ENCODE measurements at places on chromosomes 3 and 15.
A peak's percentile ranks its signal among the peaks of the same experiment; 100 is the strongest.

GRCh38 chr3:170703121-170703588 is 117.3 kb upstream of the SLC7A14 start:
- peak; percentile 94 for DNase-seq

DNA sequence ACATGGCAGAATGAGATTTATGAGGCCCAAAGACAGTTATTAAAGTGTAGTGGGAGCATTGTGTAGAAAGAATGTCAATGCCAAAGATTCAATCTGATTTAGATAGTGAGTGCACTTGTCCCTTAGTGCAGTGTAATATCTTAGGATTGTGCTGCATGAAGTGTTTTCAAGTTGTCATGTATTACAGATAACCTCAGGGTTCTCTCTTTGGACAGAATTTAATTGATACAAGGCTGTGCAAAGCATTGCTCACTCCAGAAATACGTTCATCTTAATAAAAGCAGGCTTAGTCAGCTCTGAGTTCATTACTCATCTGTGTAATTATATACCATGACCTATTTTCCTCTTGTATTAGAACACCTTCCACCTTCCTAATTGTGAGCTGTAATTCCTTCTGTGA is 16.0 kb upstream of the GPR171 start:
- DNase-seq, result peak; percentile 88

GRCh38 chr3:166283840-166284239 is 446.6 kb upstream of the BCHE start:
- peak; percentile 69 for DNase-seq

DNA sequence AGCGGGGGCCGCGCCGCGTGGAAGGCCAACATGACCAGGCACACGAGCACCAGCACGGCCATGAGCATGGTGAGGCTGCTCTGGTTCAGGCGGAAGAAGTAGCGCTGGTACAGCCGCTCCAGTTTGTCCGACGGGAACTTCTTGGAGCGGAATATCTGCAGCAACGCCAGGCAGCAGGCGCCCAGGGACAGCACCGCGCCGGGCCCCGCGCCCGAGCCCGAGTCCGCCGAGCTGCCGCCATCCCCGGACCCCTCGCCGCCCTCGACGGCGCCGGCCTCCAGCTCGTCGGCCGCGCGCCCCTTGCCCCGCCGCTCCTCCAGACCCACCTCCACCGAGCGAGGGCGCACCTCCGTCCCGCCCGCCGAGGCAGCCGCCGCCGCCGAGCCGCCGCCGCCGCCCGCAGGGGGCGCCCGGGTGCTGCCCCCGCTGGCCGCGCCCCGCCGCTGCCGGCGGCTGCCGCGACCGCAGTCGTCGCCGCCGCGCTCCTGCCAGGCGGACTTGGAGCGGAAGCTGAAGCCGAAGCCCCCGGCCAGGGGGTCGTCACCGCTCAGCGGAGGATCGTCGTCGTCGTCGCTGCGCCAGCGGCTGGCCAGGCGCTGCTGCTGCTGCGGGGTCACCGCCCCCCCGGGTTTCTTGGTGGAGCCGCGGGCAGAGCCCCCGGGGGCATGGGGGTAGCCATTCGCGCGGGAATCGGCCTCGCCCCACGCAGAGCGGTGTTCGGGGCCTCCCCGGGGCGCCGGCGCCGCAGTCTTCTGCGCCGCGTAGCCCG is 957 bp downstream of the ADCY5 start:
- DNase-seq, result no peak

- DNase-seq, result peak; percentile 90
Measured at GRCh38 chr3:58388550-58389091, 45.0 kb downstream of the PDHB start.

DNA sequence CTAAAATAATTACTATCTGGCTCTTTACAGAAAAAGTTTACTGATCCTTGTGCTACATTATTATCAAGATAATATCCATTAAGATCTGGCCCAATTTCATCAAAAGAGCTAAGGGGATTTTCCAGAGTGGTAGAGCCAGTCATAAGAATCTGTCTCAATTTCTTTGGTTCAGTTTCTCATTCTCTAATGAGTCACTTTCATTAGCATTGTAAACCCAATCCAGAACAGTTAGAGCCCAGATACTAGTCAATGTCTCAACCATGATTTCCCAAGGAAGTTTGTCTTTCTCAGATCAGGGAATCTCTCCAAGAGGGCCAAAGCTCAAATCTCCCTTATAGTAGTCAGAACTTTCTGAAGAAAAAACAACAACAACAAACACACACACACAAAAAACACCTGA is 131.1 kb upstream of the PPP2R3A start:
- DNase-seq, result no peak

GRCh38 chr3:106850437-106850836 is 526.8 kb upstream of the CCDC54 start:
- DNase-seq, result peak; percentile 80

DNA sequence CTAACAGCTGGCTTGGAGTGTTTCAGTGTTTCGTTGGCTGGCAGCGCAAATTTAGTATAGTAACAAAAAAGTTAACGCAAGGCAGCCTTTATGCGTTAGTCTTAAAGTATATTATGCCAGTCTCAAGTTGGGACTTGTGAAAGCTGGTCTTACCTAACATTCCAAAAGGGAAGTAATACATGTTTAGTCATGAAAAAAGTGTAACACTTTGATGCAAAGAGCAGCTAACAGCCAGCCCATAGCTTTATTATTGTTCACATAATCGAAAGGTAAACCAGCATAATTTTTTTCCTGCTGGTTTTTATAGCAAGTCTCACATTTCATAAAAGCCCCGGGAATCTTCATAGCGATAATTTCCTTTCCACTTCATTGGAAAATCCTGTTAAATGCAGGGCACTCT is 2.4 kb upstream of the GPR87 start:
- DNase-seq, result no peak

DNA sequence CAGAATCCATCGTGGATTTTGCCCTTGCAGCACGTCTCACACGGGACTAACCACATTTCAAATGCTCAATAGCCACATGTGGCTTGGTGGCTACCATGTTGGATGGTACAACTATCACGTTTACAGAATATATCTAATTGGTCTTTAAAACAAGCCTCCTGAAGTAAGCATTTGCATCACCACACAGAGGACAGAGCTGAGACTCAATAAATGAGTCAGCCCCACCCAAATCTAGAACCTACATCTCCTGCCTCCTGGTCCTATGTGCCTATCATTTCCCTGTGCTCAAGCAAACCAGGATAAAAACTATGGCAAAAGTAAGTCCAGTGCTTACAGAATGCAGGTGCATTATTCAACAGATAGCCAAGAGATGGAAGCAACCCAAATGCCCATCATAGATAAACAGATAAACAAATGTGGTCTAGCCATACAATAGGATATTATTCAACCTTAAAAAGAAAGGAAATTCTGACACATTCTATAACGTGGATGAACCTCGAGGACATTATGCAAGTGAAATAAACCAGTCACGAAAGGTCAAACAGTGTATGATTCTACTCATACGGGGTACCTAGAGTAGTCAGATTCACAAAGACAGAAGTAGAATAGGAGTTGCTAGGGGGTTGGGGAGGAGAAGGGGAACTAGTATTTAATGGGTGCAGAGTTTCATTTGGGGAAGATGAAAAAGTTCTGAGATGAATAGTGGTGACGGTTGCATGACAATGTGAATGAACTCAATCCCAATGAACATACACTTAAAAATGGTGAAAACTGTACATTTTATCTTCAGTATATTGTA is 43.9 kb downstream of the SRGAP3 start:
- no peak for DNase-seq

GRCh38 chr3:35929158-35929557 is 289.8 kb downstream of the ARPP21 start:
- DNase-seq, result peak; percentile 28

- no peak for DNase-seq
Measured at GRCh38 chr3:150920236-150920635, 15.0 kb upstream of the MINDY4B start.

DNA sequence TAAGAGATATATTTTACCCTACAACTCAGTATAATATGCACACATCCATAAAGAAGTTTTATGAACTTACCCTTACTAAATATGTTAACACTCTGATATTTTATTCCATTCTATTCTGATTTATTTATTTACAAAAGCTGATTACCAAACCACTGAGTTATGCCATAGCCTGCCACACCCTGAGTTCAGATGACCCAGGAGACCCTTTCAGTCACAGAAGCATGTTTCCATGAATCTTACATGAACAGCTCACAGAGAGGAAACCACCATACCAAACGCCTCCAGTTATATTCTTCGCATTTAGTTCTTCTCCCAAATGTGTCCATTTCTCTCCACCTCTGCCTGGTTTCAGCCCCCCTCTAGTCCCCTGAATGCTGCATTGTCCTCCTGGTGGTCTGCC is 103.5 kb downstream of the SEMA5B start:
- no peak for DNase-seq

GRCh38 chr3:97612632-97613031 is 151.9 kb upstream of the ARL6 start:
- no peak for DNase-seq

GRCh38 chr3:131561511-131561910 is 58.7 kb upstream of the MRPL3 start:
- DNase-seq, result peak; percentile 73

- DNase-seq, result no peak
Measured at GRCh38 chr15:59611276-59612260, at the start of gene GCNT3. GCNT3 (plus strand) TSS chr15:59611783; CDS start chr15:59618239, 6,456 bp downstream.

- DNase-seq, result peak; percentile 12
Measured at GRCh38 chr3:191557322-191557721, 96.4 kb downstream of the PYDC2 start.

DNA sequence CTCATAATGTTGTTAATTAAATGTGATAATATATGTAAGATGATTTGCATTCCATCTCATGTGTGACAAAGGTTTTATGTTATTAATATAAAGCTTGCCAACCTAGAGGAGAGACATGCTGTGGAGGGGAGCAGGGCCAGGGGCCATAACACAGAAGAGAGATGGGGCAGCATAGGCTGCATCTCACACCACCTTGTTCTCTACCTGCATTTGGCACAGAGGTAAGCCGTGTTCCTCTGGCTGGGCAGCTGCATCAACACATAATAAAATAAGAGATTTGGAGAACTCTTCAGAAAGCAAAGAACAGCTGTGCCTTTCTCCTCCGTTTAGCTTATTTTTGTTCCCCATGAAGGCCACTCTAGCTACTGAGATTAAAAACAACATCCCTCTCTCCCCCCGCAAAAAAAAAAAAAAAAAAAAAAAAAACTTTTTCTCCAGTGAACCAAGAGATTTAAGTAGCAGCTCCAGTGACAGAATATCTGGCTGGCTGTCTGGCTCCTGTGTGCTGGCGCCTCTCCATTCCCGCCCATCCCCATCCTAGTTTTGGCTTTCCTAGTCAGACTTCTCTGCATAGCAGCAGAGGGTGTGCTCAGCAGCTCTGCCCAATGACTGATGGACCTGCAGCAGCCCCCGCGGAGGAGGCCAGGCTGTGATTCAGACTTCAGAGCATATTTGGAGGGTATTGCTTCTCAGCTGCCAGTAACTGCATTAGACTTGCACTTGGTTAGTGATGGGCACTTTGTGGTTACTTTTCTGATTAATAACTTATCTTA is 52.2 kb upstream of the STXBP5L start:
- DNase-seq, result peak; percentile 92

DNA sequence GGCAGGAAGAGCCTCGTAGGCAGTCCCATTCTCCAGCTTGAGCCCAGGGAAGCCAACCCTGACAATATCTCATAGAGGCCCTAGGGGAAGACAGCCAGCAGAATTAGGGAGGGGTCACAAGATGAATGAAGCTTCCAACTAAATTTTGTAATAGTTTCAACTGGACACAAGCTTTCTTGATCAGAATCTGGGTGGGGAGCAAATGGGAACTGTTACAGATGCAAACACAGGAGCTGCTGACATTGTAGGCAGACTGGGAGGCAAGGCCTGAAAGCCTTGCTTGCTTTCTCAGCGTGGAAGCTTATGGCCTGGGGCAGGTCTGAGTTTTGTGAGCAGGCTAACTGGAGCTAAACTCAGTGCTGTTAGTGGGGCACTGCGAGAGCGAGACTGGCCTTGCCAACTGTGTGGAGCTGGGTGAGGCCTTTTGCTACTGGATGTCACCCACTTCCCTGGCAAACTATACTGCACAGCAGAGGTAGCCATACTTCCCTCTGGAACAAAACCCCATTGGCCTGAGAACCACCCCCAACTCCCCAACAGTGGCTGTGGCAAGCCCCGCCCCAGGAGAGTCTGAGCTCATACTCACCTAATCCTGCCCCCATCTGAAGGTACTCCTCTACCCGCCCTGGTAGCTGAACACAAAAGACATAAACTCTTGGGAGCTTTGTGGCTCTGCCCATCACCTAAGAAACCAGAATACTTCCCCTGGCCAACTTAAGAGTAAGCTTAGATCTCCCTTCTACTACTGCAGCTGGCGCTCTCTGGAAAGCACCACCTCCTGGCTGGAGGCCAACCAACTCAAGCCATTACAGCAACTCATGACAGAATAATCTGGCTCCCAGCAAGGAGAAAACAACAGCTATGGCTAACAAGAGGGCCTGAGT is 42.9 kb downstream of the CFAP20DC start:
- DNase-seq, result peak; percentile 57

- no peak for DNase-seq
Measured at GRCh38 chr3:126937973-126938372, 44.9 kb upstream of the PLXNA1 start.

GRCh38 chr3:5022187-5022965 is 43.1 kb downstream of the BHLHE40 start:
- no peak for DNase-seq

DNA sequence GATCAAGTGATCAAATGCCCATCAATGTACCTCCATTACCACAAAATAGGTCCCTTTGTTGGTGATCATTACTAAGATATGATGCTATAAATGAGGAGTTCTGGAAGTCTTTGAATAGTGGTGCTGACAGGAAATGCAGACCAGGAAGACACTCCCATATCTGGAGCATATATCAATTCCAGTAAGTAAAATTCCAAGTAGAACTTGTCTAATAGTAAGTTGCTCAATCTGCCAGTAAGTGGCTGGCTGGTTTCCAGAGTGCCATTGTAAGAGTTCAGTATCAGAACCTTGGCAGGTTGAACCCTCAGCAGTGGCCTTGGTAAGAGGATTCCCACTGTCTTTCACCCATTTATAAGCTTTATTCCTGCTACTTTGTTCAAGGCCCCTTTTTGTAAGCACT is 379.9 kb upstream of the RBMS3 start:
- peak; percentile 32 for DNase-seq

DNA sequence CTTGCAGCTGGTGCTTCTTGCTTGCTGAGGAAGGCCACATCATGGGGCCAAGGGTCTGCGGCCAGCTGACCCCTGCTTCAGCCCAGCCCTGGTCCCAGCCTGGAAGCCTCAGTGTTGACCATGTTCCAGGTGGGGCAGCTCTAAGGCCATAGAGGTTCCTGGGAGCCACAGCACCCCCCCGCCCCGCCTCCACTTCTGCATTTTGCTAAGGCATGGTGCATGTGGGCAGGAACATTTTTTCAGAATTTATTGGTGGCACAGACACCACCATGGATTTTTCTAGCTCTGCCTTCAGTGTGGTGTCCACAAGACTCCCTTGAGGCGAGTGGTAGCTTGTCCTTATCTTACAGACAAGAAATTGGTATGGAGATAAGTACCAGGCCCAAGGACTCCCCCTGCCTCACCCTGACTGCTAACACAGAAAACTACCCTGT is 1.9 kb upstream of the CHST14 start:
- no peak for DNase-seq

GRCh38 chr3:39183211-39184080 is 8.9 kb downstream of the XIRP1 start:
- DNase-seq, result no peak

Data from fibroblast of upper back skin (primary cell).